ENCODE measurements at places on chromosomes 16 and 17.

DNA sequence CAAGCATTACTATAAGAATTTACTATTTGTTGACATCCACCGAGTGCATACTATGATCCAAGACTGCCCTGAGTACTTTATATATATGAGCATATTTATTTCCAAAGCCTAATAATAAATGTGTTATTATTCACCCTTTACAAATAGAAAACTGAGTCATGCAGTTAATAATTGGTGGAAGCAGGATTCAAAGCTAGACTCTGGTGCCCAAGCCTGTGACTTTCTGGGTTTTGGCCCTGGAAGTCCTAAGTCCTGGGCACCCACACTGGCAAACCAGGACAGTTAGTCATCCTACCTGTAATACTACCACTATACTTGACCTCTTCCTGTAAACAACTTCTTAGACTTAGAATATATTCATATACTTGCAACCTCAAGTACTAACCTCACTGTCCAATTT lies 257.4 kb upstream of the IRX5 start:
- DNase-seq, result no peak

DNA sequence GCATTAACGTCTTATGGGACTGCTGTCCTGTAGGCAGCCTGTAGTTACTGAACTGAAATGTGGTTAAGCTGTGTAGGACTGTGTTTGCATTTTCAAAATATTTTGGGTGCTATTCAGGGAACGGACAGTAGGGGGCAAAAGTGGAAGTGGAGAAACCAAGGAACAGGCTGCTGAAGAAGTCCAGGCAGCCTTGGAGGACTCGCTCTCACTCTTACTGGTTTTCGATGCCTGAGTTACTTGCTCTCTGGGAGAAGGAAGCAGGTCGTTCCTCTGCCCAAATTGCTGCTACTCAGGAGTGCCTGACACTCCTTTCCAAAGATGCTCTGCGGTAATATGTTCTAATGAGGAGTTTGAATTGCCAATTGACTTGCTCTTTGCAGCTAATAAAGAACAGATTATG lies 64.5 kb upstream of the RBFOX1 start:
- DNase-seq, result peak; percentile 2

- DNase-seq, result no peak
Measured at GRCh38 chr17:73452009-73452408, 140.2 kb upstream of the CDC42EP4 start.

GRCh38 chr17:72456075-72456474 lies 335.3 kb downstream of the SOX9 start:
- no peak for DNase-seq

- no peak for DNase-seq
Measured at GRCh38 chr16:73955255-73955654, 341.4 kb upstream of the PSMD7 start.

DNA sequence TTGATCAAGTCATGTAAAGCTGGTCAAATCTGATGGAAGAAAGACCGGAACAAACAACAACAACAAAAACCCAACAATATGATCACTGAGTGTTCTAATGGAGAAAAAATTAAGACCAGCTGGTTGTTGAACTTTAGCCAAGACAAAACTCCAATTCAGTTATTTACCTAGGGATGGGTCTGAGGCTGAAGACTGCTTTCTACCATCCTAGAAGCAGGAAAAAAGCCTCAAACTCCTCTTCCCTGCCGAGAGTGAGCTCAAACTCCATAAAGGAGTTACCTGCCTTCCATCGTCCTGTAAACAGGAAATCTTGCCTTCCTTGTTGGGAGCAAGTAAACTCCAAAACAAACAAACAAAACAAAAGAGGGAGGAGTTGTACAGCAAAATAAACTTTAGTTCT lies 23.1 kb upstream of the TMEM98 start:
- DNase-seq, result no peak

Data from CD4-positive, CD25-positive, alpha-beta regulatory T cell (primary cell).